Fibroblast of pulmonary artery (primary cell): ENCODE measurements at places on chromosomes 2 and 18.
A peak's percentile ranks its signal among the peaks of the same experiment; 100 is the strongest.

- peak; percentile 53 for DNase-seq
Measured at GRCh38 chr2:152223977-152224376, 48.4 kb upstream of the STAM2 start.

- DNase-seq: no peak
Measured at GRCh38 chr2:214985619-214986018, 152.8 kb downstream of the ABCA12 start.

DNA sequence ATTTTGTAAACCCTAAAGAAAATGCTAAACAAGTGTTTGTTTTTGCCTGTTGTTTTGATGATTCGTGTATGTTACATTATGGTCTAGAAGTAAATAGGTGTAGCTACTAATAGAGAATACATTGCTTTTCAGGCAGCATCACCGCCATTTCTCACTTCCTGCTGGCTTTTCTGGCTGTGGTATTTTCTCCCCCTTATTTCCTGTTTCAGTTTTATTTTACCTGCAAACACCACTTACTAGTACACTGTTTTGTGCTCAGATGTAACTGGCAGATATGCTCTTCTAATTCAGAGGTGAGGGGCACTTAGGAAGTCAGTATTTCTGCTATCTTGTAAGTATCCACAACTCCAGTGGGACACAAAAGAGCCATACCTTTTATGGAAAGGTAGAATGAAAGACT is 38.1 kb upstream of the SLC3A1 start:
- DNase-seq: no peak

GRCh38 chr18:32289483-32290075 is 99.7 kb downstream of the MEP1B start:
- DNase-seq: peak; percentile 86

GRCh38 chr2:236545814-236546480 is 23.7 kb upstream of the ACKR3 start:
- no peak for DNase-seq

GRCh38 chr2:209322905-209323512 is 100.8 kb upstream of the MAP2 start:
- no peak for DNase-seq
